ENCODE measurements at places on chromosomes 5 and 9.
A peak's percentile ranks its signal among the peaks of the same experiment; 100 is the strongest.

DNA sequence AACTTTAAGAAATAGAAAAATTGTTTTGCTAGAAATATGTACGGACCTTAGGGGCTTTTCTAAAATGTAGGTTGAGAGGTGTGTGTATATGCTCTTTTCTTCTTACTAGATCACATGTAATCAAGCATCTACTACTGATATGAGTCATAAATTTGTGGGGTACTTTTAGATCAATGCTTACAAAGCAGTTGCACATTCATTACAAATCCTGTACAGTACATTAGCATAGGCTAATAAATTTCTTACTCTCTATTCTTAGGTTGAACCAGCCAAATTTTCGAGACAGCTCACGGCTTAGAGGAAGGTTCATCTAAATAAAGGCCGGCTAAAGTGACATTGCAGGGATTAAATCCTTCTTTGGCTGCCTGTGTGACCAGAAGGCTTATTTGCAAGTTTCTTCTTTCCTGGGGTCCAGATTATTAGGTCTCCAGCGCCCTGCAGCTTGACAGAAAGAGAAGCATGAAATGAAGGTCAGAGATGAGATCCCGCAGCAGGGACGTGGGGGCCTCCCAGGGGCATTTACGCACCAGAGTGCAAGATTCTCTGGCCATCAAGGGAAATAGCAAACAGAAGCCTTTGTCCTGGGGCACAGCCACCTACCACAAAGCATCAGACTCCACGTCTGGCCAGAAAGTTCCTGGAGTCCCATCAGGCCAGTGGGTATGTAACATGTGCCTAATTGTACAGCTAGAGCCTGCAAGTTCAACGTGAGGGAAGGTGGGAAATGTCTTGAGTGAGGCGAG is 53.0 kb downstream of the NIM1K start:
- DNase-seq, result no peak

GRCh38 chr9:83471241-83471640 is 67.0 kb downstream of the FRMD3 start:
- DNase-seq, result no peak

GRCh38 chr5:126831156-126831555 is 54.2 kb downstream of the LMNB1 start:
- peak; percentile 34 for DNase-seq

GRCh38 chr5:150313921-150314716 is 11.4 kb upstream of the ARSI start:
- no peak for DNase-seq

DNA sequence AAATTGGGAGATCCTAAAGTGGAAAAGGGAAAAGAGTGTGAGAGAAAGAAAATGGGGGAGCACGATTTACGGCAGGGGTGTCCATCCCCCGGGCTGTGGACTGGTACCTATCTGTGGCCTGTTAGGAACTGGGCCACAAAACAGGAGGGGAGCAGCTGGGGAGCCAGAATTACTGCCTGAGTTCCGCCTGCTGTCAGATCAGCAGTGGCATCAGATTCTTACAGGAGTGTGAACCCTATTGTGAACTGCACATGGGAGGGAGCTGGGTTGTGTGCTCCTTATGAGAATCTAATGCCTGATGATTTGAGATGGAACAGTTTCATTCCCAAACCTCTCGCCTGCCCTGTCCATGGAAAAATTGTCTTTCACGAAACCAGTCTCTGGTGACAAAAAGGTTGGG is 108.3 kb upstream of the ADAMTSL1 start:
- no peak for DNase-seq

DNA sequence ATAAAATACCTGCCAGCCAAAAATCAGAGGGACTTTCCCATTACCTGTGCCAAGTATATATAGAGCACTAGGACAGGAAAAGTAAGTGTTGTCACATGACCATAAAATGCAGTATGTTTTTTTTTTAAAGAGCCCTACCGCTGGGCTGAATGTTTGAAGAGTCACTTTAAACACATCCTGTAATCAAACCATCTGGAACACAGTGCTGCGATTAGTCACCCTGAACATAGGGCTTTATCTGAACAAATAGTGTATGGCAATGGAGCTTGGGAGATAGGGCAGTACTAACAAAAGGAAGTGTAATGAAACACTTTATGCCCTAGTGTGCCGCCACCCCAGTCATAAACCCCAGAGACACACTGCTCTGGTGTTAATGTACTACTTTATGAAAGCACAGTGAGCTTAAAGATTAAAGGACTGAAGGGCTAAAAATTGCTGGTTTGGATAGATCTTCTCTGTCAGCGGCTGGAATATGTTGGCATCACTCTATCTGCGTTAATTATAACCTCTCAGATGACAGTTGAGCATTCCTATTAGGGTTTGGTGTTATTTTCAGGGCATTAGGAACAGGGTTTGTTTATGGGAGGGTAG is 90.4 kb downstream of the ZNF608 start:
- DNase-seq, result peak; percentile 72

DNA sequence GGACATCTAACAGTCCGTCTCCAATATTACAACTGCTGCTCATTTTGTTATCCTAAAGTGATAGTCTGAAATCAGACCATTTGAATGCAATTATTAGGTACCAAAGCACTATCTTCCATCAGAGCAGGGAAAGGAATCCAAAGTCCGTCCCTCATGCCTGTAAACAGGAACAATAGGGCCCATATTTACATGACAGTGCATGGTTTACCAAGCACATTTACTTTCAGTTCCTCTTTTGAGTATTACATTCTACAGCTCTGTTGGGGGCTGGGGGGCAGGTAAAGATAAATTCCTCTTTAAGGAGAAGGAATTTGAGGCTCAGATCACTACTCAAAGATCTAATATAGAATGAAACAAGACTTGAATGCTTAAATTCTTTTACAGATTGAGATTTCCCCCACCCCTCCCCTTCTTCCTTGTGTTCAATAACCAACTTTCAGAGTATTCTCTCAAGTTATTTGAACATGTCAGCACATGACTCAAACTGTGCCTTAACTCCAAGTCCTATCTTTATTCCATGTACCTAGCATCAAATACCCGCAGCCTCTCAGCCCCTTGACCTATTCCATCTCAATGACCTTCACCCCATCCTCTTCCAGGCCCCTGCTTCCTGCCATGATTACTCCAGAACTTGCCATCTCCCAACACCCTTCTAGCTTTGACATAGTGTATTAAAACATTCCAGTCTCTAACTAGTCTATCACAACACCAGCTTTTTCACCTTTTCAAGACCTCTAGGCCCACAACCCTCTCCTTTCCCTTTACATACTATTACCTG is 71.0 kb downstream of the BRINP1 start:
- DNase-seq, result no peak

- DNase-seq, result no peak
Observed at GRCh38 chr5:8660133-8660893, 791.4 kb downstream of the MTRR start.

DNA sequence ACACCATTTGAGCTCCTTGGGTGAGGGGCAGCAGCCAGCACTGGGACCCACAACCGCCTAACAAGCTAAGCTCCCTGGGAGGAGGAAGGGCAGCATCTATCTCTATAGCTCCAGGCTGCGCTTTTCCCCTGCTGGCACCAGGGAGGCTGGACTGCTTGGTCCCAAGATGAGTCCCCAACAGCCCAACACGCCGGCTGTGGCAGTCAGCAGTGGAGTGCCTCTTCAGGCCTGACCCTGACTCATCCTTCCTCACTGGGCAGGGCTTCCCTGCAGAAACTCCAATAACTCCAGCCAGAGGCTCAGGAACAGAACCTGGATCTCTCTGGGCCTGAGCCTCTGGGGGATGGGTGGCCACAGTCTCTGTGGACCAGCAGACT is 113.7 kb upstream of the ADAMTS16 start:
- no peak for DNase-seq

- no peak for DNase-seq
Observed at GRCh38 chr5:1297243-1297642, 2.4 kb upstream of the TERT start.

- no peak for DNase-seq
Observed at GRCh38 chr5:150596826-150597225, 43.6 kb upstream of the SYNPO start.

DNA sequence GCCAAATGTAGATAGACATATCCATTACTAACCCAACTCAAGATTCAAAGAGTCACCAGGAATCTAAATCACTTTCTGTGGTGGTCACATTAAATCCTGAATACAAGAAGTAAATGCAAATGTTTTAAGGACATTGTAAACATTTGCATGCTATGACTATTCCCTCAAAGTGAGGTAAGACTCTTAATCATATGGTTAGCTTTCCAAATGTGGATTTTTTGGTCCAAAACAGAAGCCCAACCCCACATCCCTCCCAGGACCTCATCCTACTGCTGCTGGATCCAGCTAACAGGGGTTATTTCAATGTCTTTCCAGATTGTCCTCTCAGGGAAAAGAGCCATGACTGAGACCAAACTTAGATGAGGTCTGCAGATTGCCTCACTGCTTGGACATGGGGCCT is 228.1 kb upstream of the PANK3 start:
- peak; percentile 78 for DNase-seq

GRCh38 chr9:36923025-36923625 is 110.9 kb downstream of the PAX5 start:
- DNase-seq, result no peak

- no peak for DNase-seq
Observed at GRCh38 chr9:34689116-34689470, 2.0 kb downstream of the CCL19 start.

DNA sequence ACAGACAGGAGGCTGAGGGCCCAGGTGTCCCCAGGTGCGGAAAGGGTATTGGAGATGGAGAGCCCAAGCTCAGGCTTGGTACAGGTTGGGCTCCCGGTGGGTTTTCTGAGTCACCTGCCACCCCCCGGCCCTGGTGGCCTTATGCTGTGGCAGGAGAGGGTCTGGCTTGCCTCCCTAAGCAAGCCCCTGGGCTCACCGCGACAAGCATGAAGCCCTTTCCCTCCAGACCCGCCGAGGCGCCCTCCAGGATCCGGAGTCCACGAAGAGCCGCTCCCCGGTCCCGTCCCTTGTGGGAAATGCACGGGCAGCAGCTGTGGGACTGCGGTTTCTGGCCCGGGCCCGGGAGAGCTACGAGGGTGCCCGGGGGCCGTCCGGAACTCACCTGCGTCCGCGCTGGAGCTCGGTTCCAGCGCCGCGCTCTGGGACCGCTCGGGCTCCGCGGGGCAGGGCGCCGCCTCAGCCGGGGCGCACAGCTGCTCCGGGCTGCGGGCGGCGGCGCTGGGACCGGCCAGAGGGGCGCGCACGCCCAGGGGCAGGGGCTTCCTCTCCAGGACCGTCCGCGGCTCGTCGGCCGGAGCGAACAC is 757 bp downstream of the SAPCD2 start:
- no peak for DNase-seq

- DNase-seq, result peak; percentile 95
Observed at GRCh38 chr9:76373173-76373783, 20.9 kb downstream of the RFK start.

DNA sequence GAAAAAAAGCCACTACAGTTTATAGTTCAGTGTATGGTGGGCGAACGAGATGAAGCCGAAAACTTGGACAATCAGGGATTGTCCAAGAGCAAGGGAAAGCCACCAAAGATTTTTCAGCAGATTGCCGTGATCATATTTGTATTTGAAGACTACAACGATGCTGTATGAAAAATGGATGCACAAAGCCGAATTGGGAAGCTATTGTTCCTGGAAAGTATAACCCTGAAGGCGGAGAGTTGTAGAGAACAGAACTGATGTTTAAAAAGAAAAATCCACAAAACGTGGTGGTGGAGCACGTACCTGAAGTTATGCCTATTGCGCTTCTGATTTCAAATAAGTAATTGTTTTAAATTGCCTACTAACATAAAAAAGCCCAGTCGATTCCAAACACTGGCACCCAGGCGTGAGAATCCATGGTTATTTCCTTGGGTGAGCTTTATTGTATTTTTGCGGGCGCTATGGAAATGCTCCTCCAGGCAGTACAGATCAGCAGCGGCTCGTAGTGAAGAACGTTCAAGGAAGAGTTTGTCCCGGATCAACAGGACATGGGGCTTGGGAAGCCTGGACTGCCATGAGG is 772 bp upstream of the TARS1 start:
- DNase-seq, result no peak

GRCh38 chr5:80884086-80884813 is 75.9 kb upstream of the RASGRF2 start:
- DNase-seq, result no peak

DNA sequence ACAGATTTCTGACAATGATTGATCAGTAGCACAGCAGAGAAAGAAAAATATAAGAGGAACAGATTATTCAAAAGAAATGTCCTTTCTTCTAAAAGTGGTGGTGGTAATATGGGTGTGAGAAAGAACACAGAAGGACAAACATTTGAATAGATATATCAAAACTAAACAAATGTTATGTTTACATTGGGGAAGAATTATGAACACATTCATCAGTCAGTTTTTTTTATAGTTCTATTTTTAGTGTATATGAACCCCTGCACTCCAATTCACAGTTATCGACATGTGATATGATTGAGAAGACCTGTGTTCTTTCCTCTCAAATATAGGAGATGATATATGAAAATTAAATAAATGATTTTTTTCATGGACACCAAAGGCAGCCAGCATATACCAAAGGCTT is 128.6 kb downstream of the NNT start:
- DNase-seq, result no peak

GRCh38 chr9:32260151-32260862 is 124.1 kb upstream of the ACO1 start:
- no peak for DNase-seq
